Astrocyte (in vitro differentiated cells and primary cell): ENCODE measurements at places on chromosomes 12 and 14.

- no peak for DNase-seq
Measured at GRCh38 chr12:131911851-131912477, 17.1 kb upstream of the PUS1 start.

GRCh38 chr14:66662374-66662773, 154.4 kb downstream of the GPHN start:
- no peak for DNase-seq

DNA sequence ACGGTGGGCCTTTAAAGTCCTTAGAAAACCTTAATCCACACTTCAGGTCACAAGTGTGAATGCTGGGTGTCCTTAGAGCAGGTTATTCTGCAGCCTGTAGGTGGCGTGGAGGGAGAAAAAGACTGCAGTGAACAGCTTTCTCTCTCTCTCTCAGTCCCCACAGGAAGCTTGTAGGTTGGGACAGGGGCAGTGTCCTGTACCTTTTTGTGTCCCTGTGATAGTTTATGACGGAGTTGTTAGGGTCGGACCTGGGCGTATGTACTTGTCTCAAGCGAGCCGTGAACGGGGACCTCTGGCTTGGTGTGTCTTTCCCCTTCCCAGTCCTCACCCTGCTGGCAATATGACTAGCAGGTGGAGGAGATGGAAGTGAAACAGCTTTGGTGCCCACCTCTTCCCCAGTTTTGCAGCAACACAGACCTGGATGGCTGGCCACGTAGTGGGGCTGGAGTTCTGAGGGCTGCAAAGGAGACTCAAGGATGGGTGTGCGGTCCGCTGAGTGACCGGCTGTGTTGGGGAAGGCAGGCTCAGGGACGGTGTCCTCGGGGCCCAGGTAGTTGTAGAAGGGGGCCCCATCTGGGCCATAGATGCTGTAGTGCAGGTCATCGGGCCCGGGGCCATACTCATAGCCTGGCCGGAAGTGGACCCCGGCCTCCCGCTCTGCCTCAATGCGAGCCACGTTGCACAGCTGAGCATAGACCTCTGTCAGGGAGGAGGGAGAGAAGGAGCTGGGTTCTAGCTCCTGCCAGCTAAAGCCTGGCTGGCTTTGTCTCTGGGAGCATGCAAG, 8.9 kb downstream of the ISCA2 start:
- no peak for DNase-seq

DNA sequence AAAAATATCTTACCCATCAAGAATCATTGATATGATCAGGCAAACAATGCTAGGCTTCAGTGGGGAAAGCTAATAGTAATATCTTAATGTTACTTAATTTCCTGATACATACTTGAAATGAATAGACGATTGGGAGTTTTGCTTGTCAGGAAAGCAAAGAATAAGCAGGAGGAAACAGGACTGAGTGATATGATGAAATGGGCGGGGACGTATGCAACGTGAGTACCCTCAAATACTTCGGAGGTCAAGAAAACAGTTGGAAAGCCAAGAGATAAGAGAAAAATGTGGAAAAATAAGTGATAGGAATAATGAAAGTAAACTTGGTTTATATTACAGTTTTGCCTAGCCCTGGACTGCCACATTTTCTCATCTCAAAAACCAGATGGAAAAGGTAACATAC, 49.2 kb downstream of the METTL25 start:
- DNase-seq, result no peak

DNA sequence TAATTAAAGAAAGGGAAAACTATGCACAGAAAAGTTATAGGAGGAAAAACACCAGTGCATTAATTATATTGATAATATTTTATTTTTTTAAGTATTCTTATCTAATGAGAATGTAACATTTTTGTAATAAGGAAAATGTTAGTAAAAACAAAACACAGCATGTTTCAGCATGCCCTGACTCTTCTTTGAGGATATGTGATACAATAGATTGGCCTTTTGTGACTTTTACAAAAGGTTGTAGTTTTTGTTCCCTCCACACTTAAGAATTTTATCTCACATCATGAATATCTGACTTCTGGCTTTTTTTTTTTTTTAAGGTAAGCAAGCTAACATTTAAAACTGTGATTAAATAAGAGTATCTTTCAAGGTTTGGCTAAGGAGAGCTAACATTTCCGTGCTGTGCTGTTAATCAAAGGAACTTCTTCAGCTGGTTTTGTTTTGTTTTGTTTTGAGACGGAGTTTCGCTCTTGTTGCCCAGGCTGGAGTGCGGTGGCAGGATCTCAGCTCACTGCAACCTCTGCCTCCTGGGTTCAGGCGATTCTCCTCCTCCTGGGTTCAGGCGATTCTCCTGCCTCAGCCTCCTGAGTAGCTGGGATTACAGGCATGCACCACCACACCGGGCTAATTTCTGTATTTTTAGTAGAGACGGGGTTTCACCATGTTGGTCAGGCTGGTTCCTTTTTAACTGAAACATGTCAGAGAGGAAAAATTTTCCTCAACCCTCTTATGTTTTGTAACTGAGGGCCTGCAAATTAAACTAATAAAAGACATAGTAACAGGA, 30.8 kb upstream of the RESF1 start:
- DNase-seq, result no peak

DNA sequence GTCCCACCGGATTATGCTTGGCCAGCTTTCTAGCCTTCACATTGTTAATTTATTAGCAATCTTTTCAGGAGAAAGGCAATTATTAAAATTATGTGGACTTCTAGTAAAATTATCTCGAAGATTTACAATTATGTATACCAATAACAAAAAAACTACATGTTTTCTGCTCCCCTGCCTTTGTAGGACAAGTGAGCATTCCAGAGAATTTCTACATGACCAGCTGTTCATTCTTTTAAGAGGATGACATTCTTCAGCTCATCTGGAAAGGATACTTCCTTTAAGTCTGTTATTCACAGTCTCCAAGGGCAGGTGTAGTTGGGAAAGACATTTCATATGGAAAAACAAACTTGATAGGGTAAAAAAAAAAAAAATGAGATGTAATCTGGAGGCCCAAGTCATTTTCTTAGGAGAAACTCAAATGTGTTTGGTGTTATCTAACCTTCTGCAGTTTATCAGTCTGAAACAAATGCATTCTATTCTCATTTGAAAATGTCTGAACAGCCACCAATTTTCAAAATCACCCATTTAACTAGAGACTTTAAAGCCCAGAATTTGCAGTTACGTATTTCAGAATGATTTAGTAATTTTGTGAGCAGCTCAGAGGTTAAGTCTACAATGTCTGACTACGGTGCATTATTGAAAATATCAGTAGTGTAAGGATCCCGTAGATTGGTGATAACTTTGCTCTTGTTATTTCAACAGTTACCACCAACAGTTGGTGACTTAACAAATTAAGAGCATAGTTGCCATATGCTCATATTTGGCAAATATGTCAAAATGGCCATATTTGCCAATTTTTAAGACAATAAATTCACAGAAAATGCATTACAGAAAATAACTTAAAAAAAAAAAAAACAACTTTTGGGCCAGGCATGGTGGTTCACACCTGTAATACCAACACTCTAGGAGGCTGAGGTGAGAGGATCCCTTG, 1.8 kb upstream of the PHLDA1 start:
- peak; percentile 50 for DNase-seq

DNA sequence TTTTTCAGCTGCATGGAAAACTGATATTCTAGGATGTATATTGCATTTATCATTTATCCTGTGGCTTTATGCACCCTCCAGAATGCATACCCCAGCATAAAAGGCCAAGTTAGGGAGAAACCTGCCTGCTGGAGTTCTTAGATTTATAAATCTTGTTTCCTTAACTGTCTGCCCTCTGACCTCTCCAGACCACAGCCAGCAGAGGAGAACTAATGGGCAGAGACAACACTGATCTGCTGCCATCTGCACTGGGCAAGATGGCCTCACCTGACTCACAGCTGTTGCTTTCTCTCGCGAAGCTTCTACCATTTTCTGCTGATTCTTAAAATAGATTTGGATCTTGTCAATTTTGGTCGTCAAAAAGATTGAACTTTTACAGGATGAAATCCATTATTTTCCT, 65.8 kb downstream of the PPP2R5C start:
- no peak for DNase-seq

DNA sequence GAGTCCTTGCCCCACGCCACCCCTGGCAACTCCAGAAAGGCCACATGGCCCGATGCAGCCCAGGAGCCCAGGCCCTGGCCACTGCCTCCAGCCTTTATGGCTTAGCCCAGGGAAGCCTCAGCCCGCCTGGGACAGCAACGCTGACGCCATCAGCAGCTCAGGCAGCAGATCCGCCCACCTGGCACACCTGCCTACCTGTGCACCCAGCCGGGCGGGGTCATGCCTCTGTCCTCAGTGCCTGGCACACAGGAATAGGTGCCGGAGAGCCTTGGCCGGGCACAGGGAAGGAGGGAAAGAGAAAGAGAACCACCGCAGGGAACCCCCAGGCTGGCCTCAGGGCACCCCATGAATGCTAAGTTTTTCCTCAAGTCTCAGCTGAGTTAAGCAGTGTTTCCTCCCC, 21.1 kb downstream of the BEGAIN start:
- DNase-seq, result no peak
